ENCODE measurements at places on chromosomes 4 and X.

DNA sequence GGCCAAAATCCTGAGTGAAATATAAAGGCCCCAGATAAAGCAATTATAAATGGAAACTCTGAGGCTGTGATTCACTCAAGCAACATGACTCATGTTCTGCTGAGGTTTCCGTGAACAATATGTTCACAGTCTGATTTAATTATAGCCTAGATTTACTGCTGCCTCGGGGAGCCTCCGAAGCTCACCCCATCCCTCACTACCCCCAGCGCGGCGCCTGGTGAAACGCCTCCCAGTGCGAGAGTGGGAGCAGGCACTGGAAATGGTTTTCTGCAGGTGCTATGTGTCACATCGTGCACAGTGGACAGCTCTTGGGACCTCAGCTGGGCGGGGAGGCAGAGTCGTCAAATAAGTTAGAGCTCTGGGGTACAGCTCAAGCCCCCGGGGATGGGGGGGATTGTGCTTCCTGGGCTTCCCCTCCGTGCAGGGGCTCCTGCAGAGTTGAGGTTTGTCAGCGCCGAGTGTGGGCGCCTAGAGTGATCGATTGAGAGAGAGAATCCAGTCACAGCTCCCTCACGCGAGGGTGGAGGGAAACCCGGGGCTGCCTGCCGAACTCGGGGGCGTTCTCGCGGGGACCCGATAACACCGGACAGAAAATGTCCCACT, 110.6 kb downstream of the PHKA2 start:
- ATAC-seq, result peak; percentile 90

GRCh38 chr4:34417160-34417559, 1827.2 kb downstream of the ARAP2 start:
- no peak for ATAC-seq

GRCh38 chrX:68532831-68533533, 34.1 kb downstream of the YIPF6 start:
- no peak for ATAC-seq

DNA sequence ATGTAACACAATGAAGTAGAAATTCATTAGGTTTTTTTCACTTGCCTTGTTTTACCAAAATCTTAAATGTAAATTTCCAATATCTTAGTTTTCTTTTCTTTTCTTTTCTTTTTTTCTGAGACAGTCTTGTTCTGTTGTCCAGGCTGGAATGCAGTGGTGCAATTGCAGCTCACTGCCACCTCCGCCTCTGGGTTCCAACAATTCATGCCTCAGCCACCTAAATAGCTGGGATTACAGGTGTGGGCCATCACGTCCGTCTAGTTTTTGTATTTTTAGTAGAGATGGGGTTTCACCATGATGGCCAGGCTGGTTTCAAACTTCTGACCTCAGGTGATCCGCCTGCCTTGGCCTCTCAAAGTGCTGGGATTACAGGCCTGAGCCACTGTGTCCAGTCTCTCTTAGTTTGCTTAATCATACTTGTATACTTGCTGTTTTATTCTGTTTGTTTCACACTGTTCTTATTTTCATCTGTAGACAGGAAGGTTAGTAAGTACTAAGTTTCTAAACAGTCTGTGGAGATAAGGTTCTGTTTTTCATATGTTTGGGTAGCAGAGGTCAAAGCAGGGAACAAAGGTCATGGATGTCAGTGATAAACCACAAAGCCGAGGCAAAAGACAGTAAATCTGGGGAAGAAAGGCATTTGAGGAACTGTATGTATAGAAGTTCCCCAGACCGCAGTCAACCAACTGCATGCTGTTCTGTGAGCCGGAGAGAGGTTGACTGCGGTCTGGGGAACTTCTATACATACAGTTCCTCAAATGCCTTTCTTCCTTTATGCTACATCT, 129.1 kb downstream of the CBR4 start:
- no peak for ATAC-seq

- ATAC-seq, result no peak
Observed at GRCh38 chrX:133726211-133726630, 259.2 kb downstream of the GPC3 start.

- no peak for ATAC-seq
Observed at GRCh38 chr4:24630937-24631336, 46.6 kb upstream of the DHX15 start.

GRCh38 chr4:165201806-165202205, 5.6 kb upstream of the KLHL2 start:
- no peak for ATAC-seq

DNA sequence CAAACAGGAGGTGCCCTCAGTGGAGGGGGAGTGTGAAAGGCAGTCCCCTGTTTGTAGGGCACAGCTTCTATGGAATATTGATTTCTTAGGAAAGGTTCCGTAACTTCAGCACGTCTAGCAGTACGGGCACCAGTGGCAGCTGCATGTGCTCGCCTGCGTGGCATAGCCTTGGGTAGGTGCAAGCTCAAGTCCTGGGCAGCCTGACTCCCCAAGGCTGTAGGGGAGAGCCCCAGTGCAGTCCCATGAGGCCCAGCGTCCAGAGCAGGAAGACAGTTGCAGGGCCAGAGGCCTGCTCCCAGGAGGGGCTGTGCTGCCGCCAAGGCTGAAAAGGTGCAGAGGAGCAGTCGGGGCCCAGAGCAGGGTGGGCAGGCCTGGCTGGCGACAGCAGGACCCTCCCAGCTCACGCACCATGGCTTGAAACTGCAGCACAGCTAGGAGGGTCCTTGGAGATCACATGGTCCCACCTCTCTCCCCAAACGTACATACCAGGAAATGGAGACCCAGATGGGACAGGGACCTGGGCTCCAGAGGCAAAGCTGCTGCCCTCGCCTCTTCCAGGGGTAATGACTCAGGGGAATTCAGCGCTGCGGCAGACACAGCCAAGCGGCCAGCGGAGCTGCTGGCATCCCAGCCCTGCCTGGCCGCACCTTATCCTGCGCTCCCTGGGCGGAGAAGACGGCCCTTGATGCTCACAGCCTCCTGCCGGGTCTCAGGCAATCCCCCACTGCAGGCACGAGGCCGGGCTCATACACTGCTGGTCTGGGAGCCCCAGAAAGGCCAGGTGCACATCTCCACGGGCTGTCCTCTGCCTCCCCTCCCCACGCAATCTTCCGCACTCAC, 6.0 kb upstream of the DUSP9 start:
- no peak for ATAC-seq

- no peak for ATAC-seq
Observed at GRCh38 chr4:27217261-27217769, 356.7 kb downstream of the STIM2 start.

GRCh38 chr4:22969287-22969896, 276.7 kb downstream of the GBA3 start:
- ATAC-seq, result no peak

DNA sequence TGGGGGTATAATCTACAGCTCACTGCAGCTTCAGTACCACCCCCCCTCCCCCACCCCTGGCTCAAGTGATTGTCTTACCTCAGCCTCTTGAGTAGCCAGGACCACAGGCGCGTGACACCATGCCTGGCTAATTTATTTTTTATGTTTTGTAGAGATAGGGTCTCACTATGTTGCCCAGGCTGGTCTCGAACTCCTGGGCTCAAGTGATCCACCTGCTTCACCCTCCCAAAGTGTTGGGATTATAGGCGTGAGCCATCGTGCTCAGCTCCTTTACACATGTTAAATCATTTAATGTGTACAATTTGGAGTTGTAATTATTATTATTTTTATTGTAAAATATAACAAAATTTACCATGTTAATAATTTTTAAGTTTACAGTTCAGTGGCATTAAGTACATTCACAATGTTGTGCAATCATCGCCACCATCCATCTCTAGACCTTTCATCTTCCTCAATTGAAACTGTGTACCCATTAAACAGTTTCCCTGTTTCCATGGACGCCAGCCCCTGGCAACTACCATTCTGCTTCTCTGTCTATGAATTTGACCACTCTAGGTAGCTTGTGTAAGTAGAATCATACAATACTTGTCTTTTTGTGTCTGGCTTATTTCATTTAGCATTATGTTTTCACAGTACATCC, 6.1 kb downstream of the SLAIN2 start:
- ATAC-seq, result no peak

DNA sequence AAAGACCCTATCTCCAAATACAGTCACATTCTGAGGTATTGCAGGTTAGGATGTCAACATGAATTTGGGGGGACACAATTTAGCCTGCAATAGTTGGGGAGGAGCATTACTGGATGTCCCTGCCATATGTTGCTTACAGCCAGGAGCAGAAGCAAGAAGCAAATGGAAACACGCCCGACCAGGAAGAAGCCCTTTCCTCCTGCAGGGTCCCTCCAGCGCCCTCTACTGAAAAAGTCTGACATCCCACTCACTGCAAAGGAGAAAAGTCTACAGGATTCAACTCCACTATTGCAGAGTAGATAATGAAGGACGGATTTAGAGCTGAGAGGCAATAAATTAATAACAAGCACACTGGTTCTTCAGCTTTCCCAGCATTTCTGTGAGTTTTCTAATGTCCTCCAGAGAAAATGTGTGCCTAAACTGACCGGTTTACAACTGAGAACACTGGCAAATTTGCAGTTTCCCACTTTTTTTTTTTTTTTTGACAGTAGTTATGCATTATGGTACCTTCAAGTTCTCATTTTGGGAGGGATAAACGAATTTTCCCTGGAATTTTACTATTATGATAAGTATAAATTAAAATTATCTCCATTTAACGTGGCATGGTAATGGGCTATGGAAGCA, 31.7 kb downstream of the COQ2 start:
- peak; percentile 48 for ATAC-seq

- no peak for ATAC-seq
Observed at GRCh38 chr4:15753786-15754185, 24.3 kb upstream of the CD38 start.

- ATAC-seq, result peak; percentile 38
Observed at GRCh38 chr4:140609548-140610425, 41.0 kb upstream of the UCP1 start.

DNA sequence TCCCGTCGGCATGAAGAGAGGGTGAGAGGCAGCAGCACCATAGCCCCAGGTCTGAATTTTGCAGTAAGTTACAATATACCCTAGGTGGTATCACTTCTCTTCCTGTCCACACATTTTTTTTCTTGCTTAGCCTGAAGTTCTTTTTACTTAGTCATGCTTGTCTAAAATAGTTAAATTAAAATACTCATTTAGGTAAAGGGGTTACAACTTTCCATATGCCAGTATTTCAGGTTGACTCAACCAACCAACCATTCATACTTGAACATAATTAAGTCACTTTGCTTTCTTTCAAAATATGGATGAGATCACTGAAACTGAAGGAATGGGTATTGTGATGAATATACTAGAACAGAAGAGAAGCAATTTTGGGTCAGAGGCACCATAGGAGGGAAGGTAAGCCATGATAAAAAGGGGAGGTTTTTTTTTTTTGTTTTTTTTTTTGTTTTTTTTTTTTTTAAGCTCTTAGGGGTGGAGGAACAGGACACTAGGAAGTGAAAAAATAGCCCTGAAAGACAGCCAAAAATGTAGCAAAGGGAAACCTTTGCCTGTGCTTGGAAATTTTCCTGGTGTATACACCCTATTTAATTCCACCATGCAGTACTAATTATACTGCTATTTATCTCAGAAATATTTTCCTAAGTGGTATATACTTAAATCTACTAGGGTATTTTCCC, 41.8 kb downstream of the RPS6KA3 start:
- ATAC-seq, result peak; percentile 91

- no peak for ATAC-seq
Observed at GRCh38 chr4:4619821-4620220, 78.0 kb upstream of the STX18 start.

DNA sequence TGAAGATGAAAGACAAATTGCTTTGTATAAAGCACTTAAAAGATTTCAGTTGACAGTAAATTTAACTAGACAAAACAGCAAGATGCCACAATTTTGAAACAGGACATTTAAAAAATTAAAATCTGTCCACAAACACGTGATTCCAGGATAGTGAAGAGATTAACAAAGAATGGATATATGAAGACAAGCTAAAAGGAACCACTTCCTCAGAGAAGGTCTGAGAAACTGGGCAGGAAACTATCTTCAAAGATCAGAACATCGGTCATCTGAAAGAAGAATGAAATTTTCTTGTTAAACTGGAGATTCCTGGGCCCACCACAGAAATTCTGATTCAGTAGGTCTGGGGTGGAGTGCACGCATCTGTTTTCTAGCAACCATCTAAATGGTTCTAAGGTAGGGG, 1.4 kb downstream of the RWDD4 start:
- no peak for ATAC-seq

DNA sequence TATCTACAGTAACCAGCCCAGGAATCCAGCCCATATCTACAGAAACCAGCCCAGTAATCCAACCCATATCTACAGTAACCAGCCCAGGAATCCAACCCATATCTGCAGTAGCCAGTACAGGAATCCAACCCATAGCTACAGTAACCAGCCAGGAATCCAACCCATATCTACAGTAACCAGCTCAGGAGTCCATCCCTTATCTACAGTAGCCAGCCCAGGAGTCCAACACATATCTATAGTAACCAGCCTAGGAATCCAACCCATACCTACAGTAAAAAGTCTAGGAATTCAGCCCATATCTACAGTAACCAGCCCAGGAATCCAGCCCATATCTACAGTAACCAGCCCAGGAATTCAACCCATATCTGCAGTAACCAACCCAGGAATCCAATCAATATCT, 445.0 kb upstream of the BOD1L1 start:
- ATAC-seq, result no peak

GRCh38 chrX:17377091-17377717, 2.2 kb downstream of the NHS start:
- no peak for ATAC-seq

DNA sequence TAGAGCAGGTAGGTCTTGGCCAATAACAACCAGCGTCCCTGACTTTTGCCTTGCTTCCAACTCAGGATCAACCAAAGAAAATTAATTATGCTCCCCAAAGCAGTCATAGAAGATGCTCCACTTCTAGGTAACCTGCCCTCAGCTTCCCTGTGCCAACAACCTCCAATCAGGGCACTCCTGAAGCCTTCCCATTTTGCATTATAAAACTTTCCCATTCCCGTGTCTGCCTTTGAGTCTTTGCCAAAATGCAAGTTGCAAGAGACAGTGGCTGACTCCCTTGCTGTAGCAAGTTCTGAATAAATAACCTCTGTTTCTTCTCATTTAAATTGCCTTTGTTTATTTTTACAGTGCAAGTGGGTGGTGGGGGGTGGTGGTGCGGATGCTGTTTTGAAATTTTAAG, 418.0 kb downstream of the PACRGL start:
- ATAC-seq, result no peak

DNA sequence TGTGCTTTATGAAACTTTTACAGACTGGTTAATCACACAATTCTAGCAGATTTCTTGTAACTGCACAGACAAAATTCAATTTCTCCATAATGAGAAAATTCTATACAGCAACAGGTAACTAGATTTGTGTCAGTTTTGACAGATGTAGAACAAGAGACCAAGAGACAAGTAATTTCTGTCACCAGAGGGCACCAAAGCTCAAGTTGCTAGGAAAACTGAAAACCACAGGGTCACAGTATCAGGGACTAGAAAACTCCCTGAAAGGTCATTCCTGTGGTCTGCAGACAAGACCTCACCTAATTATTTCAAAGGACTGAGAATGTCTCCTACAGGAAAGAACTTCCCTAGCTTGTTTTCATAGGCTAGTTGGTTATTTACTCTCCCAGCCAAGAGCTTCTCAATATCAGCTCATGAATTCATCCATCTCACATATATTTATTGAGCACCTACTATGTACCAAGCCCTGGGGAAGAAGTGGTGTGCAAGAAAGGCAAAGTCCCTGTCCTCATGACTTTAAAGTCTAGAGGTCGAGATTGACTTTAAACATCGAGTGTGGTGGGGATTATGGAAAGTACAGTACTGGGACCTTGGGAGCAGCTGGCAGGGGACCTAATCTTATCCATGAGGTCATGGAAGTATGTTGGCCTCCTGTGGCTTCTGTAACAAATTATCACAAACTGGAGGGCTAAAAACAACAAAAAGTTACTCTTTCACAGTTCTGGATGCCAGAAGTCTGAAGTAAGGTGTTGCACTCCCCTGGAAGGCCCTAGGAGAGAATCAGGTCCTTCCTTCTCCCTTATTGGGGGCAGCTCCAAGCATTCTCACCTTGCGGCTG, 47.8 kb upstream of the SETD7 start:
- ATAC-seq, result no peak
